Heart left ventricle (tissue), 16 donors: ENCODE measurements at places on chromosomes 3 and 15. TPM values are rescaled to one million over a fixed set of nuclear protein-coding genes. Genes with fewer than 3 reads are reported as not detected.
A peak's percentile ranks its signal among the peaks of the same experiment; 100 is the strongest.

Gene SCG5
- not detected for total RNA-seq

Gene HCLS1
- total RNA-seq = 10.6 TPM

Gene DUOXA2
- not detected for total RNA-seq

Gene SCAMP5
- 4.4 TPM for total RNA-seq

Gene TLE3
- 9.6 TPM for total RNA-seq

Gene ITGA11
- 7.8 TPM for total RNA-seq

Gene GRIP2
- total RNA-seq = 28.7 TPM

Gene ENTPD3
- total RNA-seq = 0.39 TPM

Gene CIB2
- total RNA-seq = 17.3 TPM

Gene DCBLD2
- total RNA-seq = 69.5 TPM

DNA sequence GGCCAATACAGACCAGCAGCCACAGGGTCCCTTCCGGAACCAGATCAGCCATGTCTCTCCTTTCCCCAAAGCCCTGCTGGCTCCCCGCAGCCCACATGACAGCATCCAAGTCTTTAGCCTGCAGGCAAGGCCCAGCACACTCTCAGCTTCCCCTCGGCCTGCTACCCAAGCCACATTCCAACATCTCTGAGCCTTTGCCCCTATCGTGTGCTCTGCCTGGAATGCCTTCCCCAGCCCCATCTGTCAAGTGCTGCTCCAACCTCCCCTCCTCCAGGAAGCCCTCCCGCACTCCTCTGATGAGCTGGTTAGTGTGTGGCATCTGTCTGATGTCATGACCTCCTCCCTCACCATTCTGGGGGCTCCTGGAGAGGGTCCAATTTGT lies 8.5 kb downstream of the PLXND1 start:
- no peak for DNase-seq

- DNase-seq = no peak
These were observed 412.8 kb upstream of the WNT5A start for GRCh38 chr3:55899887-55900286.

DNA sequence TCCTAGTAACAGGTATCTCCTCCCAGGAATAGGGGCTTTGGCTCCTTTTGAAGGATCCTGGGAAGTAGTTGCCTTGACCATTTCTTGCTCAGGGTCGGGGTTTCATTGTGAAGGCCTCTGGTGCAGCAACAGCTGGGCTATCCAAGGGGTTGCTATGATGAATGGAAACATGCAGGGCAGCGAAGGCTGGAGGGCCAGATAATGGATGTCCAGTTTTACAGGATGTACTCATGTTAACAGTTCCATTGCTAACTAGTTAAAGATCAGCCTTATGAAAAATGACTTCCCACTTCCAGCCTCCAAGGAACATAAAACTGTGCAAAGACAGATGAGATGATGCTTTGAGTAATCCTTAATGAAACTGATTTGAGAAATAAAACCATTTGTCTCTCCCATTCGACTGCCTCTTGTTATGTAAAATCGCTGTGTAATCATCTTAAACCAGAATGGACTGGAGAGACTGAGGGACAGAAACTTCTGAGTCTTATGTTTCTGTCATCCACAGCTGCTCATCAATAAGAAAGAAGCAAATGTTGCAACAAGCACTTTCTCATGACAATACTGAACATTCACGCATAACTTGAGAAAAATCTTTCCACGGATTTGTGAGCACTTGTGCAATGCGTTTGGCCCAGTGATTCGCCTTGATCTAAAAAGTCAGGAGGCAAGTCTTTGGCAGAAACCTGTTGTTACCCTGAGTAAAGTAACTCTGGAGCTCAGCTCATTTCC lies 473.5 kb upstream of the RGMA start:
- no peak for DNase-seq

DNA sequence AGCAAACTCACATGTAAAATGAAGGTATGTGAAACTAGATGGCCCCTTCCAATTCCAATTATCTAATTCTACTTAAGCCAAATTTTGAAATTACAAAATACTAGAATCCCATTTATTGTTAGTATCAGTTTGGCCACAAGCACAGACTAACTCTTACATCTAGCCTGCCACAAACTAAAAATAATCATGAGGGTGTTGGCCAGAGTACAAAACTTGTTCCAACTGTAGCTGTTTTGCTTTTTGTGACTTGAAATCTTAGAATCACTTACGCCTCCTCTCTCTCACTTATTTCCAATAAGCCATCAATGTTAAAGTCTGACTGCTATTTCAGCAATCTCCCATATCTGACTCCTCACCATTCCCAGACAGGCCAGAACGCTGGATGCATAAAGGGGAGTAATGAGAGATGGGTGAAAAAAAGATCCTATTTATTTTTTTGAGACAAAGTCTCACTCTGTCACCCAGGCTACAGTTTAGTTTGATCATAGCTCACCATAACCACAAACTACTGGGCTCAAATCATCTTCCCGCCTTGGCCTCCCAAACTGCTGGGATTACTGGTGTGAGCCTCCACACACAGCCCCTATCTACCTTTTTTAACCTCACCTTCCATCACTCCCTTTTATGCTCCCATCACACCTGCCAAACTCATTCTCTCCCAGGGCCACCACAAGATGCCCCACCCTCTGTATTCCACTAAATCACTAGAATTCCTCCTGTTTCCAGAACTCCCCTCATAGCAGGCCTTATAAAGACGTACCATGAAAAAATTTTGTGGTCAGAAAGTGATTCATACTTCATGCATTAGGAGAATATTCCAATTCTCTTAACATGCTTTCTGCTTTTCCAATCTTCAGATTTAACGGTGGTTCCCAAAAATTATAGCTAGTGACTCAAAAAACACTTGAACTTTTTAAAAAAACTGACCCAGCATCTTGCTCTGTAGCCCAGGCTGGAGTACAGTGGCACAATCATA lies 36.5 kb downstream of the ATOSA start:
- no peak for DNase-seq

GRCh38 chr15:63560741-63561448 lies 36.3 kb upstream of the FBXL22 start:
- no peak for DNase-seq

GRCh38 chr15:71079208-71080044 lies 35.8 kb upstream of the THSD4 start:
- DNase-seq = peak; percentile 40

DNA sequence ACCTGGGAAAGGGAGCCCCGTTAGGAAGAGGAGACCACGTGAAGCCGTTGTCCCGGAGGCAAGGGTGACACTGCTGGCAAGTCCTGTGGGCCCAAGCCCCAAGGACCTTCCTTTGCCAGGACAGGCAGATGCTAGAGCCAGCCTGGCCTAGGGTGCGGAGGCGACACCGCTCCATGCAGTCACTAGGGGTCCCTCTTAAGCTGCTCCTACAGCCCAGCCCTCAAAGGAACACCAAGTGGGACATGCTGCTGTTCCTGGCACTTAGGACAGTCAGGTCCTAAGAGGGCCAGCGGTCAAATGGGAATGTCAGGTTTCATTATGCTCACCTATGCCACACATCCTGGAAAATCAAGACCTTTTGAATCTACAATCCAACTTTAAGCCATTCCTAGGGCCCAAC lies 59.7 kb downstream of the RPN1 start:
- no peak for DNase-seq

- DNase-seq = no peak
These were observed 999 bp downstream of the ZNF280D start for GRCh38 chr15:56732135-56732885.

- DNase-seq = no peak
These were observed 141.4 kb downstream of the TBL1XR1 start for GRCh38 chr3:177055605-177056571.

DNA sequence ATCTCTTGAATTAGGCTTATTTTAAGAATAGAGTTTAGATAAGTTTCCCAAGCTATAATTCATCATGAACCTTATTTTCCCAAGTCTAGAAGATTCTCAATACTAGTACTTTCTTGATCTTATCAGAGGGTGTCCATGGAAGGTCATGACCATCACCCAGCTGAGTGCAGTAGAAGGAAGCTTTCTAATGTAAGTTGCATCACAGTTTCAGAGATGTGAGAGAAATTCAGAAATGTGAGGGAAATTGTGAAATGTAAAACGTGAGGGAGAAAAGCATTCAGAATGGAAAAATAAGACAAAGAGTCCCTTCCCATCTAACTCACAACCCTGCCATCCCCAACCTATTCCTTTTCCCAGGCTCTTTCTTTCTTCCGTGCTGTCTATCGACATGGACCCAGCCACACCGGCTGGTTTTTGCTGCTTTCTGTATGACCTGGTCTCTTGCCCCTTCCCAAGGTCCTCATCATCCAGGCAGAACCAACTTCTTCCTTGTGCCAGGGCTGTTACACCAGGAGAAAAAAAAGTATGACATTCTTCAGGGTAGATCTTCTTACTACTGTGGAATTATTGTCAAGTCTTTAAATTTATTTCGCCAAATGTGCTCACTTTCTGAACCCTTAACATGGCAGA lies 6.7 kb downstream of the CAPN3 start:
- no peak for DNase-seq

- DNase-seq = no peak
These were observed 128.4 kb upstream of the IGSF10 start for GRCh38 chr3:151589311-151589710.

- no peak for DNase-seq
These were observed 19.4 kb upstream of the PLXNA1 start for GRCh38 chr3:126963261-126964190.

- DNase-seq = peak; percentile 28
These were observed 47.9 kb downstream of the RGMA start for GRCh38 chr15:93041159-93041547.

DNA sequence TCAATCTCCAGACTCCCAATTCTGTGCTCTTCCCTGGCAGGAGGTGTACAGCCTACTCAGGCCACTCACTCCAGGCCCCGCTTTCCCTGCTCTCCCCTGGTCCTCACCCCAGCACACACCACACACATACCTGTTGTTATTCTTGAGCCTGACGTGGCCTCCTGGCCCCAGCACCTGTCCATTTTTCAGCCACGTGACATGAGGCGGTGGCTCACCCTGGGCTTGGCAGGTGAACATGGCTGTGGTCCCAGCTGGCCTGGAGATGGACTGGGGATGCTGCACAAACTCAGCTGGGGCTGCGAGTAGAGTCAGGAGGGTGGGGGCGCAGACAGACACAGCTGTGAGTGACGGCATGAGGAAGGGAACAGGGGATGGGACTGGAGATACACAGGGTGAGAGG lies 27.3 kb downstream of the RNU5B-1 start:
- no peak for DNase-seq

DNA sequence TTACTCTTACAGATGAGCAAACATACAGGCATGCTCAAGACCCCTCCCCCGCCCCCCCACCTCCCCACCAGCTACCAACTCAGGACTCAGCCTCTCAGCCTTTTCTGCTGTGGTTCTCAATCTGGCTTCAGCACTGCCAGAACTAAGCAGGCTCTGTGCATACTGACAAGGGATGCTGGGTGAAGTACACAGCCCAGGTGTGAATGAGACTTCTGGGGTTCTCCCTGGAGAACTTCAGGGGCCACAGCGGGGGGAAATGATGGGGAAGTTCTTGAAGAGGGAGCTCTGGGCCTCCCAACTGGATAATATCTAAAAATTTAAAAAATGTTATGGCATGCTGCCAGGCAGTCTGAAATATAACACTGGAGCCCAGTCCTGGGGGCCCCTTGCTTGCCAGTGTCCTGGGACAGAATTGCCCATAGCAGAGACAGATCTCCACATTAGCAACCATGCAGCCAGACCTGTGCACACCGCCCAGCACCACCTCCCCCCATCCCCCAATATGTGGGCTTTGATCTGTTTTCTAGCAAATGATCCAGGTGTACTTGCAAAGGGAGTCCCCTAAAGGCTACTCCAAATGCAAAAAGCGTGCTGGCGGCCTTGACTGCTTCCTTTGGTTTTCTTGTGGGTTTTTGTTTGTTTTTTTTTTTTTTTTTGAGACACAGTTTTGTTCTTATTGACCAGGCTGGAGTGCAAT lies 41.4 kb downstream of the PGPEP1L start:
- no peak for DNase-seq

DNA sequence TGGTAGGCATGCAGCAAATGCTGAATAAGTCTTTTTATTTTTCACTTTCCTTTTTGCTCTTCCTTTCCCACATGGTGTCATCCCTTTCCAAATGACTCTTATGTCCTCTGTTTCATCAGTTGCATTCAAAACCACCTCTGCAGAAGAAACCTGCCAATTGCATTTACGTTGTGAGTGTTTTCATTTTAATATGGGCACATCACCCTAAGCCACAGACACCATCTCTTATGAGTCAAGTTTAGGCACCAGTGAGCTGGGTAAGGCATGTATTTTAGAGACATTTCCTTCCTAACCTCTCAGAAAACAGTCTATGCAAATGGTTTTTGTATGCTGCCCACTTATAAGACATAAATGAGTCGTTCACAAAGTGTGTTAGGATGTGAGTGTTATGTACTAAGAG lies 223.3 kb upstream of the ADAMTS9 start:
- DNase-seq = no peak

- no peak for DNase-seq
These were observed 436.9 kb upstream of the TGFBR2 start for GRCh38 chr3:30169487-30169886.

GRCh38 chr15:83899670-83900069 lies 245.7 kb downstream of the ADAMTSL3 start:
- DNase-seq = no peak

DNA sequence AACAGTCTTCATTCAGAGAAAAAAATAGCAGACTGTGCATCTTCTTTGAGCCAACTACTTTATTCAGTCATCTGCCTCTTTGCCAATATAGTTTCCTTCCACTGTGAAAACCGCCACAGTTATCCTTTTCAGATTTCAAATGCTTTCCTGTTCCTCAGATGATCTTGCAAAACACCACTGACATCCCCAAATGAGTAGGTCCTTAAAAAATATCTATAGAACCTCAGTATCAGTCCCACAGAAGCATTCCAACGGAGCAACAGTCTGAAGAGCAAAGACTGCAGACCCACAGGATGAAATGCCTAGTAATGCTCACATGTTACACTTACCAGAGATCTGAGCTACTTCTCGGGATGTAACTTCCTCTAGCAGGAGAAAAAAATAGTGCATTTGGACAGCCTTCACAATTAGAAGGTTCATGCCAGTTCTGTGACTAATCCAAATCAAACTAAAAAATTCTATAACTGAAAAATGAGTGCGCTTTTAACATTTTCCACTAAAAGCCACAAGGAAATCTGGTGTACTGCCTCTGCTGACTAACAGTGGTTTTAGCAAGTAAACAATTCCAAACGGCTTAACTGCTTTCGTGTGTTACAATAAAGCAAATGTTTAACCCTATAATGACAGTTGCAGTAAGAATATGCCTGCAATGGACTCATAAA lies at the start of gene ANKRD28:
TSS of gene ANKRD28 (minus strand) at position 338 of the 662 bp plus-strand sequence. CDS start 1,458 bp downstream, outside the sequence.
- no peak for DNase-seq

- peak; percentile 88 for DNase-seq
These were observed 12.9 kb downstream of the HEG1 start for GRCh38 chr3:125042725-125043406.

DNA sequence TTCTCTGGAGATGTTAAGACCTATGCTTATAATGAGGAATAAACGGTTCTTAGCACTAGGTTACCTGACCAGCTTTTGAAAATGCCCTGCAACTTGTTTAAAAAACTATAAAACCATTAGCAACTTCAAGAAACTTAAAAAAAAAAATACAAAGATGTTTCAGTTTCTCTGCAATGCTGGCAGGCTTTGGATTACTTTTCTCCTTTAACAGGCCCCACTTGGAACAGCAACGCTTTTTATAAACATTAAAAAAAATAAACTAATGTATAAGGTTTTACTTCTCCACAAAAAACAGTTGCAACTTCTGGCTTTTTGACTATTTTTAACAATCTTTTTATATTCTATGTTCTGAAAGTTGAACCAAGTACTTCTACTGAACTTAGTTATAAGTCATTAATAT lies 1006.7 kb downstream of the ROBO1 start:
- DNase-seq = no peak

GRCh38 chr15:90869601-90870353 lies 1.4 kb downstream of the FURIN start:
- DNase-seq = peak; percentile 89
